ENCODE measurements at places on chromosomes 2 and 18.

GRCh38 chr2:174108579-174108978, 139.8 kb downstream of the OLA1 start:
- DNase-seq = no peak

GRCh38 chr2:225937625-225938187, 538.2 kb downstream of the NYAP2 start:
- peak; percentile 2 for DNase-seq

- no peak for DNase-seq
These were observed 198.6 kb downstream of the RNF152 start for GRCh38 chr18:61694236-61694635.

DNA sequence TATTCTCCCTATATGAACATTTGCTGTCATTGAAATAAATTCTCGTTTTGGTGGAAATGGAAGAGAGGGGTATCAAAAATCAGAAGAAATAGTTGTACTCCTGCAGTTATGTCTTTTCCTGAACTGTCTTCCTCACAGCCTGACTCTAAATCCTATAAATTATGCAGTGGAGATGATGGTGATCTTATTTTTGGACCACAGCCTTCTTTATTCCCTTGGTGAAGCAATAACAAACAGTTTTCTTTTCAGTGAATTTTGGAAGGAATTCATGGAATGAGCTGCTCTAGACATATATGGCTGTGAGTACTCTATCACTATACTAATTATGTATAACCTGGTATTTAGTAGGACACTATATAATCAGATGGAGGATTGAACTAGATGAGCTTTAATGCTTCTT, 1.7 kb upstream of the SLC25A12 start:
- no peak for DNase-seq

DNA sequence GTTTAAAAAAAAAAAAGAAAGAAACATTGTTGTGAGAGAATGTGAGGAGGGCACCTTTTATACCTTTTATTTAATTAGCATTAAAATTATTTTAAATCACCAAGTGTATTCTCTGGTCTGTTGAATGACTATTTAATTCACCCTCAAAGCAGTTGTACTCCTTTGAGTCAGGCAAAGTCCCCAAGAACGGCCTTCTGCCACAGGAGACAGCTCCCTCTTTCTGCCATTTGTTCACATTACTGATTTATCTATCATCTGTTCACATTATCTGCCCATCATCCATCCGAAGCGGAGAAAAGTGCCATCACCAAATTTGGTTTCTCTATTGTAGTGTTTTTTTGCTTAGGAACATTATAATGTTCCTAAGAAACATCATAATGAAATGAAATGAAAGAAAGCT, 240.7 kb upstream of the DPP10 start:
- DNase-seq = peak; percentile 25

- no peak for DNase-seq
These were observed 48.9 kb downstream of the COX7A2L start for GRCh38 chr2:42312106-42312505.

- DNase-seq = peak; percentile 35
These were observed 12.5 kb upstream of the GYPC start for GRCh38 chr2:126643431-126643830.

GRCh38 chr18:68922392-68922791, 124.5 kb downstream of the CCDC102B start:
- DNase-seq = no peak

GRCh38 chr2:27211943-27212625, at the start of the genes ATRAID and SLC5A6:
Gene ATRAID, plus strand, starts transcription at chr2:27212041. Its CDS starts 328 bp downstream, at chr2:27212369.
Gene SLC5A6, minus strand, starts transcription at chr2:27212268. Its CDS starts 4,618 bp downstream, at chr2:27207650.
- DNase-seq = peak; percentile 94

GRCh38 chr2:164717000-164717803, 95.9 kb upstream of the GRB14 start:
- no peak for DNase-seq

DNA sequence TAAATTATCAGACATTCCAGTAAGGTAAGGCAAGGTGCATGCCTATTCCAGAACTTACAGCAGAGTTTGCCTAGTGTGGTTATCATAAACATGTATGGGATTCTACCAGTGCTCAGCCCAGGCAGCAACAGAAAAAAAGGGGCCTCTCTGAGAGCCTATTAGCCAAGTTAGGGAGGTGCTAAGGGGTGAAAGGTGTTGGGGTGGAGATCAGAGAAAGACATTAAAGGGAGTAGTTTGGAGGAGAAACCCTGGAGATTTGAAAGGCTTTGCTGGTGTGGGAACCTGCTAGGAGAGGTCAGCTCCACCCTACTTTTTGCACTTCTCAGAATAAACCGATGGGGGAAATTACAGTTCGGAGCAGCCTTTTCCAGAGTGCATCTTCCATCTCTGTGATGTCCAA, 2.9 kb downstream of the ARPC2 start:
- DNase-seq = no peak

DNA sequence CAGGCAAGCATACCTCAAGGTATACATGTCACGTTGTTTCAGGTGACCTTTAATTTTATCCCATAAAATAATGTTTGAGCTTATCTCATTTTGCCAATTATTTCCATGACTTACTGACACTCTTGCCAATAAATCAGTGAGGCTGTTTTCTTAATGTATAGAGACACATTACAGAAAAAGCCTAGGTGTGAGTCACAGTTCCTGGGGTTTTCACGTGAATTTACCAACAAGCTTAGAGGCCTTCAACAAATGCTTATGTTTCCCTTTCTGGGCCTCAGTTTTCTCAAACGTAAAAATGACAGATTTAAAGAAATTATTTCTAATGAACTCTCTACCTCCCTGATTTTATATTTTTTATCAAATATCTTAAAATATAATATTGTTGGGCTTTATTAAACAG, 517.5 kb upstream of the SPHKAP start:
- DNase-seq = no peak

- DNase-seq = no peak
These were observed 91.6 kb downstream of the NFATC1 start for GRCh38 chr18:79487183-79487800.

- no peak for DNase-seq
These were observed 34.0 kb downstream of the CASP10 start for GRCh38 chr2:201216918-201217317.

DNA sequence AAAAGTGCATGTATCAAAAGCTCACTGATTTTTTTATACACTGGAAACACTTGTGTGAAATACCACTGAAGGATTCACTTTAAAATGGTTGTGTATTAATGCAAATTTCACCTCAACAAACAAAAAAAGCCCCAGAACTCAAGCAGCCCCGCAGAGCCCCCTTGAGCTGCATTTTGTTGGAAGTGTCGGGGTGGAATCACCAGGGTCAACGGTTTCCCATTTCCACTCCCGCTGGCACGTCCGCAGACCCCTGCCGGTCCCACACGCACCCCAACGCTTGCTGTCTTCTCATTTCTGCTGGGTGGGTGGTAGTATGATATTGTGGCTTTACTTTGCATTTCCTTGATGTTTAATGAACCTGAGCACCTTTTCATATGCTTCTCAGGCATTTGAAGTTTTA, 239.7 kb downstream of the FAM210A start:
- no peak for DNase-seq

GRCh38 chr2:71658771-71659170, 205.4 kb downstream of the DYSF start:
- no peak for DNase-seq

DNA sequence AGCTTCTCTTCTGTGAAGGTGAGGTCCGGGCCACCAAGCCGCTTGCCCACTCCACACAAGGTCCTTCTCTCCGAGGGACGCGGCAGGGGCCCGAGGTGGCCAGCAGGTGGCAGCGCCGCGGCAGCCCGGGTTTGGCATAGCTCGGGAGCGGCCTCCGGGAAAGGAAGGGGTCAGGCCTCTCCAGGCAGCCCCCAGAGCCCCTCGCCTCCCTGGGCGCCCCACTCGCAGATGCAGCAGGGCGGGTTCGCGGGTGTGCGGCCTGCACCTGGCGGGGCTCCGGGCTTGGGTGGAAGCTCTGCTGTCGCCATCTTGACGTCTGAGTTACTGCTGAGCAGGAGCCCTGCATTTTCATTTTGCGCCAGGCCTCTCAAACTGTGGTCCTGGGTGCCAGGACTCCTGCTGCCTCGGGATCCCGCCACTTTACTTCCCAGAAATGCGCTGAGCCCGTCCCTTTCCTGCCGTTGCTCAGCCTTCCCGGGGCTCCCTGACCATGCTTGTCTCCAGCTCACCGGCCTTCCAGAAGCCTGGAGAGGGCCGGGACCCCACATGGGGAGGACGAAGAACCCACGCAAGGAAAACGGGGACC, 18.6 kb upstream of the NCL start:
- DNase-seq = peak; percentile 73

DNA sequence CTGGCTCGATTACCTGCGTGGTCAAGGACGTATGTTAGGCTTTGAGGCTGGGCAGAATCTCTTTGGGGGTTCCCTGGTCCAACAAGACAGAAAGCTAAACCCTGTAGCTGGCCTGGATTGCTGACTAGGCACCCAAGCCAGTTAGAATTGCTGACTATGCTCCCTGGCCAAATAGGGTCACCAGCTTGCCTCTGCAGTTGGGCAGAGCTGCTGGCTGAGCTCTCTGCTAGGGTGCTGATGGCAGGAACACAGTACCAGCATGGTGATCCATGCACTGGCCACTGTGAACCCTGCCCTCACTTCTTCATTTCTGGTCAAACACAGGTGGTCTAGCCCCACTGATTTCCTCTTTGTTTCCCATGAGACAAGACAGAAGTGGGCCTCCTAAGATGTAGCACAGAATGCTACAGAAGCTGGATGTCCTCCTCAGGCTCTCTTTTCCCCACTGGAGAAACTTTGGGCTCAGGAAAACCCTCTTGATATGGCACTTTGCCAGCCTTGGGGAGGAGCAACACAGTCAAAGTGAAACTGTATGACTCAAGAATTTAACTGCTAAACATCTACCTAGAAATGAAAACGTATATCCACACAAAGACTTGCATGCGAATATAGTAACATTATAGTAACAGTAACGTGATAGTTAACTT, 20.8 kb downstream of the SP140L start:
- no peak for DNase-seq

DNA sequence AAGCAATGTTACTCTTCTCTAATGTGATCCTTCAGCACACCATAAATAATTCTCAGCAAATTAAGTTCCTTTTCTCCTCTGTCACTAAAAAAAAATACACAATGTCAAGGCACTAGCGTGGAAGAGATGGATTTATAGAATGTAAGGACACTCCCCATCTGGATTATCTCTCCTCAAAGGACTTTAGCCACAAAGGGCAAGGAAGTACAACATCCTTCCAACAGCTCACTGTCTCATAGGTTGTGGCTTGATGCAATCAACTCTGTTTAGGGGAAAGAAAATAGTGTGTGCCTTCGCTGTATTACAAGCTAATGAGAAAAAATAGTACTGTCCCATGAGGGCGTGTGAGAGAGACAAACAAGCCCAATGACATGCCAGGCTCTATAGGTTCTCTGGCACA, 129.1 kb upstream of the DNMT3A start:
- no peak for DNase-seq

DNA sequence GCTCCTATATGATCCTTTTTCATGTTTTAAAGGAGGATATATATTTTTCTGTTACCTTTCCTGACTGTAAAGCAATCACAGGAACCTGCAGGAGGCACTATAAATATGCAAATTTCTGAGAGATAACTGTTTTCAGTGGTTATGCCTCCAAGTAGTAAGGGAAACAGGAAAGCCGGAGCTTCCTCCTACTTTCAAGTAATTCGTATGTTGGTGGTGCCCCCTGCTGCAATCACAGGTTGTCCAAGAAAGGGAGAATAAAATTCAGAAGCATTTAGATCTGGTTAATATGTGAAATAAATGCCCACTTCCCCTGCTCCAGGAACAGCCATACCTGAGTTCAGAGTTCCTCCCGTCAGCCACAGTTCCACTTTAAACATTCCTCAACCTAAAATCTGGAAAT, 12.0 kb upstream of the BCL11A start:
- peak; percentile 76 for DNase-seq

- DNase-seq = no peak
These were observed 18.4 kb downstream of the CTDP1 start for GRCh38 chr18:79697976-79698375.

- no peak for DNase-seq
These were observed 95.6 kb downstream of the NDUFA10 start for GRCh38 chr2:239929504-239929903.

- DNase-seq = no peak
These were observed 1.3 kb upstream of the CIB4 start for GRCh38 chr2:26642429-26642828.

GRCh38 chr2:95039363-95039762, 13.9 kb downstream of the MAL start:
- DNase-seq = no peak

GRCh38 chr2:127197475-127198385, 22.4 kb downstream of the CYP27C1 start:
- DNase-seq = peak; percentile 73

GRCh38 chr18:45657357-45658335, 42.4 kb downstream of the SLC14A2 start:
- no peak for DNase-seq

- DNase-seq = no peak
These were observed 579.4 kb upstream of the LRATD1 start for GRCh38 chr2:14053105-14053504.

DNA sequence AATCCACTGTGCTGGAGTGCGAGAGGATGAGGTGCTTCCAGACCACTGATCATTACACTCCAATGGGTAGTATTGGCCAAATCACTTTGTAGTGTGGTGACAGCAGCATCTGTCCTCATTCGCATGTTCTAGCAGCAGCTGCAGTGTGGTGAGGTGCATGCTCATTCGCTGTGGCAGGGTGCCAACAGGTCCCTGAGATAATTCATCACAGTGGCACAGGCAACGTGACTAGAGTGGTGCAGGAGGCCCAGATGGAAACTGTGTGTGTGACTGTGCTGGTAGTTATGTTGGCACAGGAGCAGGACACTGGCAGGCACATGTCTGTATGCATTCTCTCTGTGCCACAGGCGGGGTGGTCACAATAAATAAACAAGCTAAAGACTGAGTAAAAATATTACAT, 329.5 kb upstream of the SYT4 start:
- no peak for DNase-seq

GRCh38 chr2:85675866-85676548, 8.0 kb upstream of the SFTPB start:
- no peak for DNase-seq

GRCh38 chr2:147558620-147559019, 286.2 kb upstream of the ACVR2A start:
- no peak for DNase-seq
